ENCODE measurements at places on chromosomes 6 and 20.

DNA sequence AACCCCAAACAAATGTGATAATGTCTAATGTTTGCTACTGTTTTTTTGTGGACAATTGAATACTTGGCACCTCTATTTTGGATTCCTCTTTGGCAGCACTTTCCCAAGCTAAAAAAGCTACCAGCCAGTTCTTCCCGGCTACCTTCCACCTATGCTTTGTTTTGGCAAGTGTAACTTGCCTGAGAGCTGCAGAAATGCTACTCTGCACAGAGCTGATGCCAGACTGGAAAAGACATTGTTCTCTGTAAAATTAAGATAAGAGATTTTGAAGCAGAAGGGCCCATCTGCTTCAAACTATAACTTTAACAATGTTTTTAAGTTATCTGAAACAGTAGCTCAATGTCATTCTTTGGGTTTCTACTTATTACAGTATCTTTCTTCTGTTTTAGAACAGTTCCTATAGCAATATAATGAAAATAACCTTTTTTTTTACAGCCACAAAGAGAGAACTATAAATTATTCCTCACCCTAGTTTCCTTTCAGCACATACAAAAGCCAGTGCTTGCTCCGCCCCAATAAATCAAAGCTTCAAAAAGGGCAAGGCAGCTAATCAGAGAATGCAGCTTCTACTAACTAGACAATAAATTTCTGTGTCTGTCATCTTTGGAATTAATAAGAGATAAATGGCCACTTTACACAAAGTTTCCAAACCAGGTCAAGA lies 183.1 kb downstream of the UBE3D start:
- no peak for DNase-seq

DNA sequence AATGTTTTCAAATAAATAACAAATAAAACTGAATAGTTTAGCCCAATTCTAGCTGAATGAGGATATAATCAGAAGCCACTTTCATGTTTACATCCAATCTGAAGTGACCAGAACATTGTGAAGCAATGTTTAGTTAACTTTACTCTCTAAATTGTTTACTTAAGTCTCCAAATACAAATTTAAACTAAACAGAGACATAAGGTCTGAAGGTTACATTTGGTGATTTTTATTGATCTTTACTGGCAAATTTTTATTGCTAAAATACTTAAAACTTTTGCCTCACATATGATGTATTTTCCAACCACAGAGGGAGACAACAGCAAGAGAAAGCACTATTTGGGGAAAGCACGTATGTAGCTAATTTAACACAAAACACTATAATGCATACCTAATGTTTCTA lies 106.8 kb upstream of the THEMIS start:
- no peak for DNase-seq

DNA sequence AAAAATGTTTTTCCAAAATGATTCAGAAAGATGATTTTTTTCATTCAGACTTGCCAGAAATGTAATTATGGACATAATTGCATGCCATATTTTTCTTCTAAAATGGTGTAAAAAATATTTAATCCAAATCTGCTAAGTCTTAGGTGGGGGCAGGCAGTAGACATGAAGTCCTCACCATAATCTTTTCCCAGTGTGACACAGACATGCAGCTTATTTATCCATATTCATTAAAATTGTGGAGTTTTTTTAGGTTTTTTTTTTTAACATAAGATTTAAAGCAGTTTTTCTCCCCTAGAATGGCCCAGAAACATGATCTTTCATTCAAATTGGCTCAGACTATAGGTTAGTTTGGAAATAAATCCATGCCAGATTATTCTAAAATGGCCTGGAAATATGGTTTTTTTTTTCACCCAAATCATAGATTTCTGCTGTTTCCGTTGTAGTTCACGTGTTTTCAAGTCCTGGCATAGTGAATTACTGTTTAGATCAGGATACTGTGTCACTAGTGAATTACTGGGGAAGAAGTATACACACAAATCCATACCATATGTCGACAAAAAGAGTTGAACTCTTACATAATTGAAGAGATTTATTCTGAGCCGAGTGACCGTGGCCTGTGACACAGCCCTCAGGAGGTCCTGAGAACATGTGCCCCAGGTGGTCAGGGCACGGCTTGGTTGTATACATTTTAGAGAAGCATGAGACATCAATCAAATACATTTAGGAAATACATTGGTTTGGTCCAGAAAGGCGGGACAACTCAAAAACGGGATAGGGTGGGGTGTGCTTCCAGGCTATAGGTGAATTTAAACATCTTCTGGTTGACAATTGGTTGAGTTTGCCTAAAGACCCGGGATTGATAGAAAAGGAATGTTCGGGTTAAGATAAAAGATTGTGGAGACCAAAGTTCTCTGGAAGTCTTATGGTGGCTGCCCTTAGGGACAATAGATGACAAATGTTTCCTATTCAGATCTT lies 33.9 kb downstream of the ZNF133 start:
- DNase-seq = no peak

DNA sequence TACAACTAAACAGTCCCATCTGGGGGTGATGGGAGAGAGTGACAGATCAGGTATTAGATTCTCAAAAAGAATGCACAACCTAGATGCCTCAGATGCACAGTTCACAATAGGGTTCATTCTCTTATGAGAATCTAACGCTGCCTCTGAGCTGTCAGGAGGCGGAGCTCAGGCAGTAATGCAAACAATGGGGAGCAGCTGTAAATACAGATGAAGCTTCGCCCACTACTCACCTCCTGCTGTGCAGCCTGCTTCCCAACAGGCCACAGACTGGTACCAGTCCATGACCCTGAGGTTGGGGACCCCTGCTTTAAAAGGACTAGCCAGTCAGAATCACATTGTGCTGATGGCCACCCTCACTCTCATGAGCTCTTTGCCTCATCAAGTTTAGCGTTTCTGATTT lies 247.0 kb upstream of the KCNQ5 start:
- peak; percentile 39 for DNase-seq

DNA sequence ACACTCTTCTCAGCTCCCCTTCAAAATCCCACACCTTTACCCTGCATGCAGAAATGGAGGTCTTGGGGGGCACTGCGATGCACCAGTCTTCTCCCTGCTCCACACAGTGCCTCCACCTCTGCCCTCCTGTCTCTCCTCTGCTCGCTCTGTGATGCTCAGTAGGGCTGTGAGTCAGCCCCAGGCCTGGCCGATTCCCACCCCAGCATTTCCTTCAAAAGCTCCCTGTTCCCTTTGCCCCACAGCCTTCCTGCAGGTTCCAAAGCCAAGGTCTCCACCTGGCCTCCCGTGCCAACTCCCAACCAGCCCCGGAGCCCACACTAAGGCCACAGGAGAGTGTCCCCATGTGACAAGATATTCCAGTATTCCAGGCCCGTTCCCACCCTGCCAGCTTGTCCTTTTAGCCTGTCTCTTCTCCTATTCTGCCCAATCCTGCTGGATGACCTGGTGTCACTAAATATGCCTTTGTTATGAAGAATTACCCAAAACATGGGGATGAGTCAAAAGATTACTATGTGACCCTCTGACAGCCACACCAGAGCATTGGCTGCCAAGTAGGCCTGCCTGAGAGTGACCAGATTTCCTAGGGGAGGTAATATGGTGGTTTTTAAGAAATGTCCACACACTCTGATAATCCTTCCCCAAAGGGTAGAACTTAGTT lies 118.9 kb upstream of the NXT1 start:
- DNase-seq = no peak
